Suppressor macrophage treated with lipopolysaccharide for 4 hours (primary cell): ENCODE measurements at places on chromosomes 1 and 21.

DNA sequence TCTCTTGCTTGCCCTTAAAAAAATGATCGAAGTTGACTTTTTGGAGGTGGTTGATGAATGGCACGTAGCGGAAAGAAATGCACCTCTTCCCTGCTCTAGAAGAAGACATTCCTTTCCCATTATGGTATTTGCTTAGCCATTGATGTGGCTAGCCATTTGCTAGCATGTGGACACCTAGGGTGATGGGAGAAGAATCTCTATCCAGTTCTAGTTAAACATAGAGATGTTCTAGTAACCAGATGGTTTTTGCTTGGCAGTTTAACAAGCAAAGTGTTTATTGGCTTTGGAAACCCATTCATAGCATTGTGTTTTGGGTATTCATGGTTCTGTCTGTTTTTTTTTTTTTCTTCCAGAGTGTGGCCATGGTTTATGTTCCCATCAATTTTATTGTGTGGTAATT is 78.9 kb downstream of the KCNJ6 start:
- DNase-seq = no peak

DNA sequence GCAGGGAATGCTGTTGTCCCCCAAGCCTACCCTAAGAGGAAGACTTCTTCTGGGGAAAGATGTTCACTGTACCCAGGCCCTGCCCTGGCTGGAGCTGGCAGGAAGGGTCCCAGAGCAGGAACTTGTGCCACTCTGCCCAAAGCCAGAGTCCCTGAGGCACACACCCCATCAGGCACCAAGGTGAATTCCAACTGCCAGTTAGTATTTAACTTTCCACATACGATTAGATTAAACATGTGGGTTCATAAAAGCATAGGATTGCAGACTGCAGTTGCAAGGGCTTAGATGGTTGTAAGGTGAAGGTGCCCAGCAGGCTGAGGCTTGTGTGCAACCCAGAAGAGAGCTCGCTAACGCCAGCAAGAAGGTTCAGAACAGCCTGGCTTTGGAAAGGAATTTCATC is at the start of gene KCNE2:
TSS of gene KCNE2 (plus strand) at position 274 of the 400 bp plus-strand sequence. CDS start 6,473 bp downstream, outside the sequence.
- no peak for DNase-seq

- DNase-seq = no peak
These were observed 49.8 kb downstream of the ZBTB18 start for GRCh38 chr1:244100704-244101453.

DNA sequence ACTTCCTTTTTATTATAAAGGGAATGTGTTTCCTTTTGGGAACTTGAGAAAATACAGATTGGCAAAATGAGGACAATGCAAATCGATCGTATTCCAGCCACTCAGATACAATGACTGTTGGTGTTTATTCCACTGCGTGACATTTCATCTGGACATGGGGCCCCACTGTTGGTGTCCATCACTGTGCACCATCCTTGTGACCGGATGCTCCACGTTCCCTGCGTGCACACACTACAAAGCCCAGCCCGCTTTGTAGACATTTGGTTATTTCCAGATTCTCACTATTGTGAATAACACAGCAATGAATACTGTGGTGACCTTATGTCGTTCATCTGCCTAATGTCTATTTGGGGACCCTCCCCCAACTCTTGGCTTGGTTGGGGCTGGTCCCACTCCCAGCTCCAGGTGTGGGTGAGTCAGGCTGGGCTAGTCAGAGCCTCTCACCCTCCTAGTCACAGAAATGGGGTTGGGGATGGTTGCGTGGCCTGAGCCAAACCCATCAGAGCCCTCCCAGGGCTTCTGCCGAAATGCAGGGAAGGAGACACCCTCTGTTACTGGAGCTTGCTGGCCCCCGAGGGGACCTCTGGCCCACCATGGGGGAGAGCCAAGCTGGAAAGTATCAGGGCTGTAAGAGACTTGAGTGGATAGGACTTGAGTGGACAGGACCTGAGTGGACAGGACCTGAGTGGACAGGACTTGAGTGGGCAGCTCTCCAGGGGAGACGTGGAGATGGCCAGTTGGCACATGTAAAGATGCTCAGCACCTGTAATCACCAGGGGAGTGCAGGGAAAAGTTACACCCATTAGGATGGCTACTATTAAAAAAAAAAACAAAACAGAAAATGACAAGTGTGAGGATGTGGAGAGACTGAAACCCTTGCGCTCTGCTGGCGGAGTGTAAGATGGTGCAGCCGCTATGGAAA is 57.1 kb upstream of the ADARB1 start:
- DNase-seq = no peak

GRCh38 chr1:216212826-216213225 is 210.4 kb downstream of the USH2A start:
- DNase-seq = no peak

GRCh38 chr1:166933140-166933539 is 42.2 kb downstream of the ILDR2 start:
- no peak for DNase-seq

DNA sequence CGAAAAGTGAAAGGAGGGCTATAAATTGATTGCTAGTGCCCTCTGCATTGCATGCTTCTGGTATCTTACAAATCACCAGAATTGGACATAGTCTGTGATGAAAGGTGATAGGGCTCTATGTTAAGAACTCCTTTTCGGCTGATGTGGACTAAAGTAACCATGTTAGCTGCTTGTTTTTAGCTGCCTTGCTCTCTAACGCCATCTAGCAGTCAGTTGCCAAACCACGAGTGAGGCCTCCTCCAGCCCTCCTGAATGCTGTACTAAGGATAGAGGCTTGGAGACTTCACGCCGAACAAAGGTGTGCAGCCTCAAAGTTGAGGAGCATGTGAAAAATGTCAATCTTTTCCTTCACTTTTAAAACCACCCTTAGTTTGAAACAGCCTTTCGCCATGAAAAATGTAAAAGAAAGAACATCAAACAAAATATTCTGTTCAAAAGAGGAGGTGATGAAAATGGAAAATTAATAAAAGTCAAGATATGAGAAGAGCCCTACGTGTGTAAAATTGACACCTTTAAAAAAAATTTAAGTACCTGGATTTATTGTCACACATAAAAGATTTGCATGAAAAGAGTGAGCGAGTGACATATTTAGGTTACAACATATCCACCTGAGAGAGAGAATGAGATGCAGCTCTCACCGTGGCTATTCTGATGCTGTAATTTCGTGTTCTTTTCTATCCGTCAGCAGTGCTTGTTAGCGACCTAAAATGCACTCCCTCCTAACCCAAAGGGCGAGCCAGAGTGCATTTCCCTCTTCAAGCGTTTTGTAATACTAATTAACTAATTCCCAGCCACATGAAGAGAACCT is 8.1 kb downstream of the LRRC53 start:
- peak; percentile 19 for DNase-seq

GRCh38 chr1:43472087-43472462 is 18.3 kb upstream of the HYI start:
- DNase-seq = no peak

GRCh38 chr1:47684964-47685762 is 247.3 kb downstream of the FOXD2 start:
- no peak for DNase-seq

GRCh38 chr1:22163137-22163536 is 20.2 kb upstream of the WNT4 start:
- no peak for DNase-seq

DNA sequence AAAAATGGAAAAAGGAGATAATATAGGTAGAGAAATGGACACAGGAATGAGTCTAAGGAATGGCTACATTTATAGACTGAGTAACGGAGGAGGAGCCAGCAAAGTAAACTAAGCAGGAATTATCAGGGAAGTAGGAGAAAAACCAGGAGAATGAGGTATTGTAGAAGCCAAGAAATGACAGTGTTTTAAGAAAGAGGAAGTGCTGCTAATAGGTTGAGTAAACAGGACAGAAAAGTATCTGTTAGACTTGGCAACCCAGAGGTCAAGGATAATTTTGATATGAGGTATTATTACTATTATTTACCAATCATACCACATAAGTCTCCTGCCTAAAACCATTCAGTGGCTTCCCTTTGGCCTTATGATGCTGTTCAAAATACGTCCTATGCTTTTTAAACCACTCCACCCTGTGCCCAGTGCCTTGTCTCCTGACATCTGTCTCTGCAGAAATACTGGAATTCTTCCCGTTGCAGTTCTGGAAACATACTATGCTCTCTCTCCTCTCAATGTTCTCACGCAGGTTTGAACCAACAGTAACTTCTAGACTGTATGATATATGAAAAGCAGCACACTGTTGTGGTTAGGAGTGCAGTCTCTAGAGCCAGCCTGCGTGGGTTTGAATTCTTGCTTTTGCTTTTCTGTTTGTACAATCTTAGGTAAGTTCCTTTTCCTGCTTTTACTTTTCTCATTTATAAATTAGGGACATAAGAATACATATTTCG is 24.6 kb upstream of the NEK7 start:
- no peak for DNase-seq

DNA sequence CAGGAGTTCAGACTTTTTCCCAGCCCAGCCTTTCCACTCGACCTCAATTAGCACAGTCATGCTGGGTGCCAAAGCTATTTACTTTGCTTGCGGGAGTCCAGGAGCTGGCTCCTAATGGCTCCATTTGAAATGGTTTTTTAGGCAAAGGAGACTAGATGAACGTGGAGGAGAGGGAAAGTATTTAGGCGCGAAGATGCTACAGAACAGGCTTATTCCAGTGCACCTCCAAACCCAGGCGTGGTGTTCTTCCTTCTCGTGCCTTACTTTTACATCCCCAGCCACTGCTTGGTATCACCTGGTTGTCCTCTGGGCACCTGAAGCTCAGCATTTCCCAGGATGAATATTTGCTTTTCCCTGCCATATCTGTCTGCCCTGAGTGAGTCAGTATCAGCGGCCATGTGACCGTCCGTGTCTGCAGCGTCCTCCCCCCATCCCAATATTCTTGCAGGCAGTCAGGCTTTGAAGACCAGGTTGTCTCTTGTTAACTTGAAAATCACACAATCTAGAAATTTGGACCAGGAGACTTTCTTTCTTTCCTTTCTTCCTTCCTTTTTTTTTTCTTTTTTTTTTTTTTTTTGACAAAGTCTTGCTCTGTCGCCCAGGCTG is 198.5 kb downstream of the DYRK1A start:
- DNase-seq = no peak

DNA sequence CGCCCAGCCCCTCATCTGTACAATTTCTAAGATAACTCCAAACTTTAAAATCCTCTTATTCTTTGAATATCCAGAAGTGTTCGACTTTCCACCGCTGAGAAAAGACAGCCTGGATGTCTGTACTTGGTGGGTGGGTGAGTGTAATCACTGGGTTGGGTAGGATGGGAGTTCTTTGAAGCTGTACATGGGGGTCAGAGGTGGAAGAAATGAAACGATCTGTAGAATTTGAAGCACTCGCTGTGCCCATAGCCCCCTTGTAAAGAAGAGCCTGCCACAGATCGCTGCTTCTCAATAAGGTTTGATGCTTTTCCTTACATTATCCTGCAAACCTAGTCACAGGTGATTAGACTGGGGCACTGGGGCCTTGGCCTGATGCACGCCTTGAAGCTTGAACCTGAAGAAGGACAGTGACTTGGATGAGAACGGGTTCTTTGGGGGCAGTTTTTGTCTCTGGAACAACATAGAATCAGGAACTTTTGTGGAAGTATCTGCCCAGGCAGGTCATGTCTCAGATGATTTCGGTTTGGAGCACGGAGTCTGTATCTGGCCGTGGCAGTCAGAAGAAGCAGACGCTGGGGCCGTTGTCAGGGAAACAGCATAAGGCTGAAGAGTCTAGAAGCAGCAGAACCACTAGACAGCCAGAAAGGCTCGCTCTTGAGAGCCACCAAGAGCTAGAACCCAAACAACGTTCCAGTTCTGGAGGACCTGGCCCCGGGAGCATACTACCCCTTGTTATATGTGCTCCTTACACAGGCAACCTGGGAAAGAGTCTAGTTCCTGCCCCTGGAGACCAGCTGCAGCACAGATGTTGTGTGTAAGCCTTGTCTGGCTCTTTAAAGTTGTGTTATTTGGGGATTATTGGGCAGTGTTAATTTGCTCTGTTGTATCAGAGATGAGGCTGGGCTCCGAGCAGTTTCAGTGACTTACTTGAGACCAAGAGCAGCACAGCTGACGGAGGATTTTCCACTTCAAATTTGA is 45.1 kb upstream of the SCCPDH start:
- no peak for DNase-seq

DNA sequence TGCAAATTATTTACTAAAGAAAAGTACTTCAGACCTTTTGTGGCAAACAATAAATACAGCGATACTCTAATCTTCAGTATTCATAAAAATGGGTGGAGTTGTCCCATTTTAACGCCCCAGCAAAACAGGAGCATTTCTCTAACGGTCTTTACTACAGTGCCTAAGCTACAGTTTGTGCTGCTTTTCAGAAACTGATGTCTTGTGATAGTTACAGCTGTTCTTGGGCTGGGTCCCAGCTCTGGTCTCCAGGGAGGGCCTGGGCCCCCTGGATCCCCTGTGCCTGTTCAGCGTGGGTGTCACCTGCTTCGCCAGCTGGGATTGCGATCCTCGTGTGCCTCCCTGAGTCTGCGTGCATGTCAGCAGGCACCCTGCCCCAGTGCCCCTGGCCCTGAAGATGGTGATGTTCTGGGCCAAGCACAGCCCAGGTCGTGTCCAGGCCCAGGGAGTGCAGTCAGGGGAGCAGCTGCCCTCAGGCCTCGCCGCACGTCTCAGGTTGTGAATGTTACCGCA is 64.0 kb upstream of the DIP2A start:
- no peak for DNase-seq

DNA sequence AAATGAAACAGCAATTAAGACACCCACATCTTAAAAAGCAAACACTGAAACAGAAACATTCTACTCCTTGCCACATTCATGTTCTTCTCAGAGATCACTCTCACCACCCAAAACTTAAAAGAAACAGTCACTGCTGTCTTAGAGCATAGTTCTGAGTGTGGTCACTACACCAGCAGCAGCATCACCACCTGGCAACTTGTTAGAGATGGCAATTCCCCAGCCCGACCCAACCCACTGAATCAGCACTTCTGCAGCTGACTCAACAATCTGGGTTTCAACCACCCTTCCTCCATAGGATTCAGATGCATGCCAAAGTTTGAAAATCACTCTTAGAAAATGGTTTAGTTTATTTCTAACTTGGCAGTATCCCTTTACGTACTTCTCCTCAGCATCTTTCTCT is 126.1 kb downstream of the CDC42BPA start:
- peak; percentile 8 for DNase-seq

GRCh38 chr1:44218503-44219300 is 5.4 kb downstream of the DMAP1 start:
- no peak for DNase-seq

DNA sequence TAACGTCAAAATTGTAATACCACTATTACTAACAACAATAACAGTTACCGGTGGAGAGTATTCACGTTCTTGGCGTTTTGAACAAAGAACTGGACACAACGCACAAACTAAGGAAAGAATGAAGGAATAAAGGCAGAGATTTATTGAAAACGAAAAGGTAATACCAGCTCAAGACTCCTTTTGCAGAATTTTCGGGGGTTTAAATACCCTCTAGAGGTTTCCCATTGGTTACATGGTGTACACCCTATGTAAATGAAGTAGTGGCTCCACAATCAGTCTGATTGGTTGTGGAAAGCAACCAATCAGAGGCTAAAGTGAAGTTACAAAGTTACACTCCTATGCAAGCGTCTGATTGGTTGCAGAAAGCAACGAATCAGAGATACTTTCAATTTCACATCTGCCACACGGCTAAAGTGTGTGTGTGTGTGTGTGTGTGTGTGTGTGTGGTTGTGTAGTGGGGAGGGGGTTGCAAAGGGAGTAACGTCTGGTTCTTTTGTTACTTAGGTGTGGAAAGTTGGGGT is 1.1 kb upstream of the GTF2B start:
- DNase-seq = no peak
